ENCODE measurements at places on chromosomes 1 and 21.

- DNase-seq, result no peak
These were observed 28.9 kb downstream of the OBSCN start for GRCh38 chr1:228236744-228237143.

- no peak for DNase-seq
These were observed 236.9 kb downstream of the RERE start for GRCh38 chr1:8580566-8580965.

DNA sequence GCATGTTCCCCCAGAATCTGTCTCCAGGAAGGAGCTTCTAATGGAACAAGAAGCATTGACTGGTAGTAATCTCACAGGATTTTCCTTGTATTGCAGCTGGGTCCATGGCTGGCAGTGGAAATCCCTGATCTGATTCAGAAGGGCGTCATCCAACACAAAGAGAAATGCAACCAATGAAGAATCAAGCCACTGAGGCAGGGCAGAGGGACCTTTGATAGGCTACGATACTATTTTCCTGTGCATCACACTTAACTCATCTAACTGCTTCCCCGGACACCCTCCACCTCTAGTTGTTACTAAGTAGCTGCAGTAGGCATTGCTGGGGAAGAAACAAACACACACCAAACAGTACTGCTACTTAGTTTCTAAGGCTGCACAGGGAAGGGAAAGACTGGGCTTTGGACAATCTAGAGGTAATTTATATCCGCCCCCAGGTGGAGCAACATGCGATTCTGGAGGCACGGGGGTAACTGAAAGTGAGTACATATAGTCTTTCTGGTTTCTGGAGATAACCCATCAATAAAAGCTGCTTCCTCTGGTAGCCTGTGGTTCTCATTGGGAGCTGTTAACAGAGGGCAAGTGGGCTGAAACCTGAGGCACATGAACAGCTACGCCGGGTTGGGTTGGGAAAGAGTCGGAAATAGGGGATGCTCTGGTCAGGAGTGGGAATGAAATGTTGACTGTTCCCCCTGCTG, 837 bp upstream of the USP21 start:
- DNase-seq, result no peak

DNA sequence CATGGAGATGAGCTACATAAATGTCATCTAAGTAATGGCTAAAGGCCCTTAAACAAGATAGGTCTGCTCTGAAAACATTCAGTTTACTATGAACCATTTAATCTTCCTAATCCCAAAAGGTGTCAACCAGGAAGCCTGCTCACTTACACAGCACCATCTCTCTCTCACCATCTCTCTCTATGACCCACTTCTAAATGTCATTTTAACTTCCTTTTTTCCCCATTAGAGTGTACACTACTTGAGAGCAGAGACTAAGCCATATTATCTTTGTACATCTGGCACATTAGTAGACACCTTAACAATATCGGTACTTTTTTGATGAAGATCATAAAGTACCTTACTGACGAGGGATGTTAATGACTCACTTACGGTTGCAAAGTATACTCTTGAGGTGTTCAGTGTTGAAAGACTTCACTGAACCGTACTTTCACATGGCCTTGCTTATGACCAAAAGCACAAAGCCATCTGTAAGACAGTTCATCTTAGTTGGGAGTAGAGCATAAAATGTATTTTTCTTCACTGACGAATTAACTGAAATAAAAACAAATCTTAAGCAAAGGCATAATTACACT, 25.4 kb downstream of the FBXO42 start:
- DNase-seq, result no peak

GRCh38 chr21:33313183-33313582, 11.6 kb upstream of the IFNAR1 start:
- DNase-seq, result no peak

- DNase-seq, result peak; percentile 62
These were observed 29.9 kb downstream of the FMO4 start for GRCh38 chr1:171343727-171344472.

DNA sequence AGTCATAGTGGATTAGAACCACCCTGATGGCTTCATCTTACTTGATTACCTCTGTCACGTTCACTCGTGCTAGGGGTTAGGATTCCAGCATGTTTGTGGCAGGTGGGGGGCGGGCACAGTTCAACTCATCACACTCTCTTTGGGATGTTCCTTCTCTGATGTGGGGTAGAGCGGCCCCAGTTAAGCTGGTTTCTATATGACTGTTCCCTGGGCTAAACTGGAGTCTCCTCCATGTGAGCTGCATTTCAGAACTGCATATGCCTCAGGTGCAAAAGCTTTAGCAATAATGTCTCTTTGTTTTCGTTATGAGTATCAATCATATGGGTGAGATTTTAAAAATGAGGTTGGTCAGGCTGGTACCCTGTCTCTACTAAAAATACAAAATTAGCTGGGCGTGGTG, 393.2 kb downstream of the RPS6KC1 start:
- no peak for DNase-seq

DNA sequence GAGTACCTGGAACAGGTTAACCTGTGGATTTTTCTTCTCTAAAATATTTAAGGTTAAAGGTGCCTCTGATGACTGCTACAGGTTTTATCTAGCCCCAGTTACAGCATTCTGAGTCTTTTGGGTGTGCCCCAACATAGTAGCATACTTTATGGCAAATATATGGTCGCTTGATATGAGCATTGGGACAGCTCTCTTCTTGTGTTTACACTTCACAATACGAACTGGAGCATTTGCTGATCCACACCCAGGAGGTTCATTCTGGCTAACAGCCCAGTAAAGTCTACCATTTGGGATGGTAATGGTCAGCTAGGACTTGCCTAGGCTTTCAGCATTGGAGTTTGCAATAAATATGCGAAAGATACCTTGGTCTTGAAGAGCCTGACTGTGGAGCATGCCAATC, 101.3 kb downstream of the DISP1 start:
- no peak for DNase-seq

- DNase-seq, result no peak
These were observed 12.9 kb upstream of the EPHA2 start for GRCh38 chr1:16168622-16169360.

DNA sequence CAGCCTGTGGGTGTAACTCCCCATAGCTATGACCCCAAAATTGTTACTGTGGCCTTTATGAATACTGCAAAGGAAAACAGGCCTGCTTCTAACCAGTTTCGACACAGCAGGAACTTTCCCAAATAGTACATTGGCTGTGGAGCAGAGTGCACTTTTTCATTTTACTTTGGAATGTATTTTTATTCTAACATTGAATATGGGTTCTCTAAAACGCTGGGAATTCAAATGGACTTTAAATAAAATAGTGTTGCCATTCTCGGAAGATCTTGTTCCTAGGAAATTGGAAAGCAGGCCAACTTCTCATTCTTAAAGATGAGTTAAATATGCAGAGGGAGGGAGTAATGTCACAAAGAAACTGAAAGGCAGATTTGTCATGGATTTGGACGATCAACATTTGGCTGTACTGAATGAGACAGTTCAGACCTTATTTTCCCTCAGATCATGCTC, 39.6 kb upstream of the ARHGAP29 start:
- no peak for DNase-seq
